ENCODE measurements at places on chromosomes 13 and 19. TPM values are rescaled to one million over a fixed set of nuclear protein-coding genes. Genes with fewer than 3 reads are reported as not detected.

- DNase-seq, result no peak
Measured at GRCh38 chr19:7627166-7627565, 2.2 kb downstream of the XAB2 start.

The PNMA8B gene
- total RNA-seq, result not detected

DNA sequence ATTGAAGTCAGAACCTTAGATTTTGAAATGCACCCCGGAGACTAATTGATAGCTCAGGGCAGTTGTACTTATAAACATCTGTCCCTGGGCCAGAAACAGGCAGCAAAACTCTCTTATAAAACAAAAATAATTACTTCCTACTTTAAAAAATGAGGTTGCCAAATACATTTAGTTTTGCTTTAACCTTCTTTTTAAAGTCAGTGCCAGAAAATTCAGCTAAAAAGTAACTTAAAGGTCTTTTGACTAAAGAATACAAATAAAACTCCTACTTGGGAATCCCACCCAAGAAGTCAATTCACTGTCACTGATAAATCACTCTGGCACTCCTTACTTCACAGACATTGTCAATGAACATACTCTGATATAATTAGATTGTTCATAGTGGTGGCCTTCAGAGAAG is 60.7 kb downstream of the DOCK9 start:
- peak; percentile 25 for DNase-seq

The ZNF837 gene
- total RNA-seq, result 0.75 TPM
